ENCODE measurements at places on chromosomes 4 and X.

- DNase-seq = no peak
Observed at GRCh38 chr4:70183940-70184246, 11.6 kb upstream of the ODAM start.

DNA sequence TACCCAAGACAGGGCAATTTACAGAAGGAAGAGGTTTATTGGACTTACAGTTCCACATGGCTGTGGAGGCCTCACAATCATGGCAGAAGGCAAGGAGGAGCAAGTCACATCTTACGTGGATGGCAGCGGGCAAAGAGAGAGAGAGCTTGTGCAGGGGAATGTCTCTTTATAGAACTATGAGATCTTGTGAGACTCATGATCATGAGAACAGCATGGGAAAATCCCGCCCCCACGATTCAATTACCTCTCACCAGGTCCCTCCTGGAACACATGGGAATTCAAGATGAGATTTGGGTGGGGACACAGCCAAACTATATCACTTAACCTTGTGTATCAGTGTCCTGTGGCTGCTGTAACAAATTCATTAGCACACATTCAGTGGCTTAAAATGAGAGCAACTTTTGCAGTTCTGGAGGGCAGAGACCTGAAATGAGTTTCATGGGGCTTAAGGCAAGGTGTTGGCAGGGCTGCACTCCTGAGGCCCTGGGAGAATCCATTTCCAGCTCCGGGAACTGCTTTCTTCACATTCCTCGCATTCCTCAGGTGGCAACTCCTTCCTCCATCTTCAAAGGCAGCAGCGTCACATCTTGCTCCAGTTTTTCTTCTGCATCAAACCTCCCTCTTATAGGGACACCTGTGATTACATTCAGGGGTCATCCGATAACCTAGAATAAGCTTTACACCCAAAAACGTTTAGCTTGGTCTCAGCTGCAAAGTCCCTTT, 22.3 kb upstream of the NSG1 start:
- no peak for DNase-seq

- DNase-seq = no peak
Observed at GRCh38 chr4:951186-951585, 18.9 kb downstream of the TMEM175 start.

DNA sequence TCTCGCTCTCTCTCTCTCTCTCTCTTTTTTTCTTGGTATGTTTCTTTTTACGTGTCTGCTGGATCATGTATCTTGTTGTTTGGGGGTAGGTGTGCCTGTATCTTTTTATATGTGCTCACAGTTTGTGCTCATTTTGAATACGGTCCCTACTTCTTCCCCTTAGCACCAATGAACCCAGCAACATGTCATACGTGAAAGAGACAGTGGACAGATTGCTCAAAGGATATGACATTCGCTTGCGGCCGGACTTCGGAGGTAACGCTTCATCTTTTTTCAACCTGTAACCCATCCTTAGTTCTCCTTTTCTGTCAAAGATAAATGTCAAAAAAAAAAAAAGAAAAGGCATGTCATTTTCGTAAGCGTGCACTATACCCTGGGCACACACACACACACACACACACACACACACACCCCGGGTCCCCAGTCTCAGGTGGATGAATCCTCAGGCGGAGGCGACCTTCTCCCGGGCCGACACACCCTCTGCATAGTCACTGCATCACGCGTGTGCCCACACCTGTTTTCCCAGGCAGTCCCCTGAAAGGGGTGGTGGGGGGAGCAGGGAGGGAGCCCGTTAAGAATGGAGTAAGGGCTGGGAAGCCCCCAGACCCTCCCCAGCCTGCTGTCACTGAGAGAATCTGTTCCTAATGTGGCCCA, 511 bp downstream of the GABRB1 start:
- no peak for DNase-seq

DNA sequence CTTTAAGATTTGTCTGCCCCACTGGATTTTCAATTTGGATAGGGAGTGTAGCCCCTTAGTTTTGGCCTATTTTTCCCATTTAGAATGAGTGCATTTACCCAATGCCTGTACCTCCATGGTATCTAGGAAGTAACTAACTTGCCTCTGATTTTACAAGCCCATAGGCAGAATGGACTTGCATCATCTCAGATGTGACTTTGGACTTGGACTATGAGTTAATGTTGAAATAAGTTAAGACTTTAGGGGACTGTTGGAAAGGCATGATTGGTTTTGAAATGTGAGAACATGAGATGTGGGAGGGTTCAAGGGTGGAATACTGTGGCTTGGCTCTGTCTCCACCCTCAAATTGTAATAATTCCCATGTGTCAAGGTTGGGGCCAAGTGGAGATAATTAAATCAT, 2480.2 kb downstream of the PCDH7 start:
- no peak for DNase-seq

- DNase-seq = no peak
Observed at GRCh38 chrX:141278306-141278705, 36.0 kb upstream of the SPANXC start.

GRCh38 chr4:73087871-73088270, 18.4 kb upstream of the COX18 start:
- no peak for DNase-seq

DNA sequence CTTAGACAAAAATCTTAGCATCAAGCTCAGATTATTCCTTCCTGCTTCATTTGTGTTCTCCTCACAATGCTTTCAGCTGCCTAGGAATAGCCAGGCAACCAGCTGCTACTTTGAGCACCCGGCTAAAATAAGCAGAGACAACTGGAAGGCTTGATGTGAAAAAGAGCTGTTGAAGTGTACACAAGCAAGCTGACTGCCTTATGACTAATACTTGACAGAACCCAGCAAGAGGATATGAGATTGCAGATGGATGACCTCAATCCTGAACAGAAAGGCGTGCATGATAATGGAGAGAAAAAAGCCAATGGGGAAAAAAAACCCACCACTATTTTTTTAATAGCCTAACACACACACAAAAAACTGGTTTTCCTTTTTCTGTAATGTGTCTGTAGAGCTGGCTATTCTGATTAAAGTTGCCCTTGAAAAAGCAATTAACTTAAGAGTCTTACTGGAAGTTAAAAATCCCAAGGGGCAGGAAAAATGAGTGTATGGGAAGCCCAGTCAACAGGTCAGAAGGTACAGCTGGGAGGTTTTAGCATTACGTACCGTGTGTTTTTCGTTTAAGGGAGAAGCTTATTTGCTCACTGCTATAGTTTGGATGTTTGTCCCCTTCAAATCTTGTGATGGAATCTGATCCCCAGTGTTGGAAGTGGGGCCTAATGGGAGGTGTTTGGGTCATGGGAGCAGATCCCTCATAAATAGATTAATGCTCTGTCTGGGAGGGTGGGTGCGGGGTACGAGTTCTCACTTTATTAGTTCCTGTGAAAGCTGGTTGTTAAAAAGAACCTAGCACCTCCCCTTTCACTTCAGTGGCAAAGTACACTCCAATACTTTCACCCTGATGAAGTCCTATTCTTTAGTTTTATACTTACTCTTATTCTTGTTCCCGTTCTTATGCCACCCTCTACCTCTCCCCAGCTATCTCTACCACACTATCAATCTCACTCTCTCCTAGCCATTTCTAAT, 37.1 kb upstream of the HERC6 start:
- no peak for DNase-seq

- DNase-seq = no peak
Observed at GRCh38 chr4:74543231-74543781, 98.4 kb downstream of the AREG start.

DNA sequence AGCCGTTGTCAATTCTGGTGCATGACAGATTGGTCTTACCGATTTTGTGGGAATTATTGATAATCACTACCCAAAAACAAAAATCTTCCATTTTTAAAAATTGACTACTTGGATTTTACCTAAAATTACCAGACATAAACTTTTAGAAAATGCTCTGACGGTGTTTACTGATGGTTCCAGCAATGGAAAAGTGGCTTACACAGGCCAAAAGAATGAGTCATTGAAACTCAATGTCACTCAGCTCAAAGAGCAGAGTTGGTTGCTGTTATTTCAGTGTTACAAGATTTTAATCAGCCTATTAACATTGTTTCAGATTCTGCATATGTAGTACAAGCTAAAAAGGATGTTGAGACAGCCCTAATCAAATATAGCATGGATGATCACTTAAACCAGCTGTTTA, 23.0 kb upstream of the UGT2B17 start:
- DNase-seq = no peak

DNA sequence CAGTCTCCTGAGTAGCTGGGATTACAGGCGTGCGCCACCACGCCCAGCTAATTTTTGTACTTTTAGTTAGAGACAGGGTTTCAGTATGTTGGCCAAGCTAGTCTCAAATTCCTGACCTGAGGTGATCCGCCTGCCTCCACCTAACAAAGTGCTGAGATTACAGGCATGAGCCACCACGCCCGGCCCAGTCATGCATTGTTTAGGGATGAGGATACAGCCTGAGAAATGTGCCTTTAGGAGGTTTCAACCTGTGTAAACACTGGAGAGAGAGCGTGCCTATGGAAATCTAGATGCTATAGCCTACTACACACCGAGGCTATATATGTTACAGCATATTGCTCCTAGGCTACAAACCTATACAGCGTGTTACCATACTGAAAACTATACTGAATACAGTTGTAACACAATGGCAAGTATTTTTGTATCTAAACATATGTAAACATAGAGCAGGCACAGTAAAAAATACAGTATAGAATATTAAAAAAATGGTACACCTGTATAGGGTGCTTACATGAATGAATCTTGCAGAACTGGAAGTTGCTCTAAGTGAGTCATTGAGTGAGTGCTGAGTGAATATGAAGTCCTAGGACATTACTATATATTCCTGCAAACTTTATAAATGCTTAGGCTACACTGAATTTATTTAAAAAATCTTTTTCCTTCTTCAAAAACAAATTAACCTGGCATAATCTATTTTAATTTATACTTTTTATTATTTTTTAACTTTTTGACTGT, 588.2 kb upstream of the ADGRL3 start:
- no peak for DNase-seq

GRCh38 chr4:98568941-98569663, 89.3 kb downstream of the TSPAN5 start:
- DNase-seq = no peak

DNA sequence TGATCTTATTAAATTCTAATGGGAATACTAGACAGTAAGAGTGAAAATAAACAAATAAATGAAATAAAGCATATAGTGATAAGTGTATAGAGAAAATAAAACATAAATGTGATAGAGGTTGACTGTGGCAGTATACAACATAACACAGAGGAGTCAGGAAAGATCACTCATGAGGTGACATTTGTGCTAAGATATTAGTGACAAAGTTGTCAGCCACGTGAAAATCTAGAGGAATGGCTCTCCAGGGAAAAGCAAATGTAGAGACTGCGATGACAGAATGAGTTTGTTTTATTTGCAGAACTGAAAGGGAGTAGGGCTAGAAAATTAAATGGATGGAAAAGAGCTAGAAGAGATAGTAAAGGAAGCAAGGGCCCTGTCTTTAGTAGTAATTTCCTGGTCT, 72.8 kb upstream of the GABRA2 start:
- no peak for DNase-seq

DNA sequence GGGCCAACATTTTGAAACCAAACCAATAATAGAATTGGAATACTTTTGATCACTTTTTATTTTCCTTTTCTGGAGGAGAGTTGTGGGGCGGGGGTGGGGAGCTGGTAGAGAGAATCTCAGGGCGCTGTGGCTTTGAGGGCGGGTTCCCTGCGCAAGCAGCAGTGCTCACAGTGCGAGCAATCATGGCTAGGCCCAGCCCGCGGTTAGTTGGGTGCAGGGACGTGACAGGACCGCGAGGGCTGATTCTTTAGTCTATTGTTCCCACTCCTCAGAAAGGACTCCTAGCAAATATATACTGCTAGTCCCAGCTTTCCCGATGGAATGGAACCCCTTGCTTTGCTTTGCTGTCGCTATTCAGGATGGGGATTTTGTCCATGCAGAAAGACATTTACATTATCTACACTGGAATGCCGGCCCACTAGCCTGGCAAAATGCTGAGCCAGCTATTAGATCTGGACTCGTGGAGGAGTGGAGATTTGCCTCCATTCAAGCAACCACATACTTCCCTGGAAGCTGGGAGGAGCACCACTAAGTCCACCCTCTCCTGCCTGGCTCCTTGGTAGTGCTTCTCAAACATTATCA, 23.9 kb upstream of the APLN start:
- DNase-seq = no peak

DNA sequence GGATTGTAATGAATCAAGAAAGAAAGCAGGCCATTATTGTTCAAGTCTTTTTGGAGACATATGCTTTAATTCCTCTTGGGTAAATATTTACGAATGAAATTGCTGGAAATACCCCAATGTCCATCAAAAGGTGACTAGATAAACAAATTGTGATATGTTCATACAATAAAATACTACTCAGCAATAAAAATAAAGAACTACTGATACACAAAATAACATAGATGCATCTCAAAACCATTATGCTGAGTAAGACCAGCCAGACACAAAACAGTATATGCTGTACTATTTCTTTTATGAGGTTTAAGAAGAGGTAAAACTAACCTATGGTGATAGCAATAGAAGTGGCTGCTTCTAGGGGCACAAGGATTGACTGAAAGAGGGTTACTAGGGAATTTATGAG, 28.8 kb upstream of the JADE1 start:
- no peak for DNase-seq

GRCh38 chrX:26445288-26445687, 229.3 kb downstream of the MAGEB5 start:
- DNase-seq = no peak

DNA sequence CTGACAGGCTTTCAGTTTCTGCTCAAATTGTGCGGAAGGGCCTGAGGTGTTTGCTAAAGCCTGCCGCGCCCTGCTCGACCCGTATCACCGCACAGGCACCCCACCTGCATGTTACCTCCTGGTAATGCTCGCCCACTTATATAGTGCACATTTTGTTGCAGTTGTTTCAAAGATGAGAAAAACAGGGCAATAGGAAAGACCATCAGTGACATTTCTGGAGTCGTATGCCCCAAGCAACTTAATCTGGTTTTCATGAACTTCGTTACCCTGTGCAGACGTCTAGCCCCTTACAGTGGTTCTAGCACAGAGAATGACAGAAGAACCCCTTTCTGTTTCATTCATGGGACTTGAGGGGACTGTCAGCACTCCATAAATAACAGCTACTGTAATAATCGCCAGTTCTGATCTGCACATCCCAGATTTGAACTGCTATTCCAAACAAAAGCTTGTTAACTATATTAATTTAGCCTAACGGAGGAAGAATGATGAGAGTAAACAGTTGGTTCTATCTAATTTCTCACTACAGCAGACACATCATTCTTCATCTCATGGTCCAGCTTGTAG, 940 bp upstream of the DCTD start:
- no peak for DNase-seq

GRCh38 chrX:33357606-33358005, 146.3 kb upstream of the DMD start:
- no peak for DNase-seq

GRCh38 chrX:48035891-48036290, 29.1 kb downstream of the SPACA5 start:
- DNase-seq = no peak

GRCh38 chr4:180994722-180995121, 1248.5 kb upstream of the TENM3 start:
- no peak for DNase-seq

- no peak for DNase-seq
Observed at GRCh38 chrX:31124536-31124935, 52.7 kb upstream of the FTHL17 start.

- no peak for DNase-seq
Observed at GRCh38 chr4:94298725-94299252, 43.8 kb downstream of the HPGDS start.
